Prostate gland (tissue), 2 donors: ENCODE measurements at places on chromosomes 5 and 9.

- DNase-seq = no peak
These were observed 133.1 kb downstream of the MACIR start for GRCh38 chr5:103391659-103392058.

GRCh38 chr5:17604951-17605350 lies 968 bp downstream of the TAF11L11 start:
- no peak for DNase-seq

GRCh38 chr9:99092643-99093491 lies 12.0 kb upstream of the TGFBR1 start:
- no peak for DNase-seq

DNA sequence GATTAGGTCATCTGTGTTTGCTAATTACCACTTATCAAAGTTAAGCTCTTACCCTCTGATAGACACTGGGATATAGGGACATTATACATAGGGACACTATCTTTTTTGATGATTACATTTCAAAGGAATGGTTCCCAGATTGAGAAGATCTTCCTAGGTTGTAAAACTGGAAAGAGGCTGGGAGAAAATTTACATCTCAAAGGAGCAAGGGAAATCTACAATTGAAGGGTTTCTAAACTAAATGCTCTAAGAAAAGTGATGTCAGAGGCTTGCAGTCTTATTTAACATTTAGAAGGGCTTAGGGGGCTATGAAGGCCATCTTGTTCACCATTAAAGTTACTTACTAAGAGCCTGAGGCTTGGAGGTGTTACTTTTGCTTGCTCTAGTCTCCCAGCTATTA lies 242.8 kb downstream of the PRR16 start:
- no peak for DNase-seq

DNA sequence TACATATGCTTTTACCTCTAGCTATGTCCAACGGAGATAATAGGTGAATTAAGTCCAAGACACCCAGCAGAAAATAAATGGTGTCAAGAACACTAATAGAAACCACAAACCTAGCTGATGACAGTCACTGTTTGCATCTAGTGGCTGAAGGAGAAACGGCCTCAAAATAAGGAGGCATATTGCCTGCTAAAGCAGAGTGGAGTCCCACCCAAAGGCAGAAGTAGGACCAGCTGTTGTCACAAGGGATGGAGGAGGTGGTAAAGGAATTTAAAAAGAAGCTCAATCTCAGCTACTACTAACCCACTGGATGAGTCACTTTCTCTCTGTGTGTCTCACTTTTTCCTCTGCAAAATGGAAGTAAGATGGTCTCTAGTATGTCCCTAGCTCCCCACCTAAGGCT lies 224.3 kb downstream of the GRIA1 start:
- DNase-seq = no peak

DNA sequence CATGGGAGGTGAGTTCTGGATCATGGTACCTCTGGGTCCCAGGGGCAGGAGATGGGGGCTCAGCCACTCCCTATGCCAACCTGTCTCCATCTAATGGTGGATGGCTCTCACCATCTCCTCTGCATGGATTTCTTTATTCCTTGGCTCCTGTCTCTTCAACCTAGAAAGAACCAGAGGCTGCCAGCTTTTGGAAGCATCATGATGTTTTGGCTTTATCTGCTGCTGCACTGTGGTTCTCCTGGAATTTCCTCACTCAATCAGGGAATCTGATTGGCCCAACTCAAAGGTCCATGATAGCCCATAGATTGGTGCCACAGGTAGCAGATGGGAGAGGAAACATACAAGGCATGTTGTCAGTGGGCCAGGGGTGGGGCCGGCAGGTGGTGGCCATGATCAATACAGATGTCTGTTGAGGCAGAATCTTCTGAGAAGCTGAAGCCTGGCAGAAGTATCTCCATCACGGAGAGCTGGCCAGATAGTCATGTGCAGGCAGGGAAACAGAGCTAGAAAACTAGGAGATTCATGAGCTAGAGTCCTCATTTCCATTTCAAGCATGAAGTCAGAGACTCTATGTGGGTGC lies 158.2 kb downstream of the MACROH2A1 start:
- DNase-seq = no peak

- no peak for DNase-seq
These were observed 8.8 kb downstream of the PRXL2C start for GRCh38 chr9:96646081-96646991.

- no peak for DNase-seq
These were observed 22.8 kb upstream of the AHRR start for GRCh38 chr5:298737-299125.

DNA sequence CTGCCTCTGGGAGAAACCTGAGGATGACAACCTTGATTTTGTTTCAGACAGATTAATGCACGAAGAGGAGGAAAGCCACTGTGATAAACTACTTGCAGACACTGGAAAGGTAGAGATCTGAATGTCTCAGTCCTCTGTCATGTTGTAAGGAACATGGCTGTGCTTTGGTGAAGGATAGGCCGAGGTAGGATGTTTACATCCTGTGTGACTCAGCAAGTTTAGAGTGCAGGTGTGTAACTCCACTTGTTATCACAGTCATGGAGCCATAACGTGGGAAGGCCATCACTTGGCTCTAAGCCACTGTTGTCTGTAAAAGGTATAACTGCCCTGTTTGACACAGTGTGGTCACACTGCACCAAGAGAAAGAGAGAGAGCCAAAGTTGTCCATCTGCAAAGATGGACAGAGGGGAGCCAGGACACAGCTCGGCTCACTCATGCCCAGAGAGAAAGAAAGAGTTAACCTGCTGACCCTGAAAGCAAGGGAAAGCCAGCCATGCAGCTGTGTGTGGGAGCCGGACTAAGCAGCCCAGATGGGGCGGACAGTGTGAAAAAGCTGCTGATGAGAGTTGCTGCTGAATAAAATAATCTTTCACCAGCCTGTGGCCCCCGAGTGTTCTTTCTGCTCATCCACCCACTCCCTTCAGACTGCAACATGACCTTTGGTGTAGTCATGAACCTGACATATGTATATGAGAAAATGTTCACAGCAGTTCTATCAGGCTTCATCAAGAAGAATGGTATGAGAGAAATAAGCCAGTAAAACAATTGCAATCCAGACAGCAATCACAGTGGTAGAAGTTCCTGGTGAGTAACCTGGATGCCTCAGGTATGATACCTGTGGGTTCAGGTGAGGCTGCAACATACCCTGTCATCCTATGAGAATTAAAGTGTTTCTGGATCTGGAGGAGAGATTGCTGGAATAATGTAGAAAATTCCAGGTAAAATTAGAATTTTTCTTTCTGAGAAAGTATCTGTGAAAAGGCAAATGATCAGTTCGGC lies 115.9 kb downstream of the TARS1 start:
- no peak for DNase-seq

DNA sequence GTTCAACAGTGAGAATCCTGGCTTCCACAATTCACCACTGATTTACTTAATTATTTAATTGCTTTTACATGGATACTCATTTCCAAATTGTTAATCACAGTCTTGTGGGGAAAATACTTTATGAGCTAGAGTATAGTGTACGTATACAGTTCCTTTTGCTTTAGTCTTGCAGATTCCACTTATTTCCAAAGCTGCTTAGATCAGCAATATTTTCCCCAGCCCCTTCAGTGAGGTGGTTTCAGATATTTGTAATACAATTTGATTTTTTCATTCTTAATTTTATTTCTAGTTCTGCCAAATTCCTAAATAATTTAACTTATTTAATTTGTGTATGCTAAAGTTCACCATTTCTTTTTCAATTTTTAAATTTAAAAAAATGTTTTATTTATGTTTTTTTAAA lies 40.3 kb upstream of the GABRA6 start:
- DNase-seq = no peak

GRCh38 chr5:22710660-22711059 lies 142.5 kb downstream of the CDH12 start:
- DNase-seq = no peak

DNA sequence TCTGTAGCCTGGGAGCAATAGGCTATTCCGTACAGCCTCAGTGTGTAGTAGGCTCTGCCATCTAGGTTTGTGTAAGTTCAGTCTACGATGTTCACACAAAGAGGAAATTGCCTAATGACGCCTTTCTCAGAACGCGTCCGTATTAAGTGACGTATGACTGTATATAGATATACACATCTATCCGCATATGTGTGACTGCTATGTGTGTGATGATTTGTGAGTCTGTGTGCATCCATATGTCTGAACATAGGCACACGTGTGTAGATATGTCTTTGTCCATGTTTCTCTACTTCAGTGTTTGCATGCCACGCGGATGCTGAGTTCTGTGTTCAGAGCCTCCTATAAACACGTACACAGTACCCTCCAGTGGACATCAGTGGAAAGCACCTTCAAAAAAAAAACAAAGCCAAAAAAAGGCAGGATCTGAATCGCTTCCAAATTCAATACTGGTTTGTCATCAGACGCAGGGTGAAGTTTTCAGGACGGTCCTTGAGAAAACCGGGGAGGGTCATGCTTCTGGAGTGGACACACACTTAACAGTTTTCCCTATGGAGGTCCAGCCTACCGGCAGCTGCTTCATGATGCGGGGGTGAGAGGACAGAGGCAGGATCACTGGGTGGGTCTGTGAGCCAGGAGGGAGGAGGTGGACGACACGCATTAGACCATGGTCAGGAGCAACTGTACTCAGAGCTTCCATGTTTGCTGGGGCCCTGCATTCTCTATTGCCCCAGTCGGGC lies 29.5 kb upstream of the ALDH1B1 start:
- peak; percentile 41 for DNase-seq

DNA sequence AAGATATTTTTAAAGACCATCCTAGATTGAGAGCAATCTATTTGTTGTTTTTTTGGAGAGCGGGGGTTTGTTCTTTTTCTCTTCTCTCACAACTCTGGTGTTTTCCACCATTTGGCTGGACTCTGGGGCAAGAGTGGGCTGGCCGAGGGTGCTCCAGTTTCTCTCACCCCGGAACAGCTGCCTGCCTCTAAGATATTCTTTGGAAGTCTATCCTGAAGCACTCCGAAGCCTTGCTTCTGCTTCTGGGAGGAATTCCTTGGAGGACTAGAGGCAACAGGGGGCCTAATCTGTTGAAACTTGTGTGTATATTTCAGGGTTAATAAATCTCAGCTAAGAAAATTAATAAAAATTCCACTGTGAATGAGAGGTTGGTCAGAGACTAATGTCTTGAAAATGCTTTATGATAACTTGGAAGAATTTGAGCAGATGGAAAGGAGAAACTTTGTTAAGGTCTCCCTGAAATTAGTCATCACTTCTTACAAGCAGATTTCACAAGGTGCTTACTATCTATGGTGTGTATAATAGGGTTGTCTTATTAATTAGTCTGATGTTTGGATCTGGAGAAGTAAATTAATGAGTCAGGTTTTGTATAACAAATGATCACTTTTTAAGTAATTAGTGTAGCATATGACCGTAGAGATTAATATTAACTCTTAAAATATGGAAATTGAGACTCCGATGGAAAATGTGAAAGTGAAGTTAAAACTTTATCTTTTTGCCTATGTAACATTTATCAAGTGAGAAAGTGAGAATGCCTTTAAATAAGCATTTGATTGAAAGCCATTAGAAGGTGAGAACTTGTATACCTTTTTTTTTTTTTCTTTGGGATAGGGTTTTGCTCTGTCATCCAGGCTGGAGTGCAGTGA lies 4.0 kb downstream of the MAN2A1 start:
- DNase-seq = no peak

DNA sequence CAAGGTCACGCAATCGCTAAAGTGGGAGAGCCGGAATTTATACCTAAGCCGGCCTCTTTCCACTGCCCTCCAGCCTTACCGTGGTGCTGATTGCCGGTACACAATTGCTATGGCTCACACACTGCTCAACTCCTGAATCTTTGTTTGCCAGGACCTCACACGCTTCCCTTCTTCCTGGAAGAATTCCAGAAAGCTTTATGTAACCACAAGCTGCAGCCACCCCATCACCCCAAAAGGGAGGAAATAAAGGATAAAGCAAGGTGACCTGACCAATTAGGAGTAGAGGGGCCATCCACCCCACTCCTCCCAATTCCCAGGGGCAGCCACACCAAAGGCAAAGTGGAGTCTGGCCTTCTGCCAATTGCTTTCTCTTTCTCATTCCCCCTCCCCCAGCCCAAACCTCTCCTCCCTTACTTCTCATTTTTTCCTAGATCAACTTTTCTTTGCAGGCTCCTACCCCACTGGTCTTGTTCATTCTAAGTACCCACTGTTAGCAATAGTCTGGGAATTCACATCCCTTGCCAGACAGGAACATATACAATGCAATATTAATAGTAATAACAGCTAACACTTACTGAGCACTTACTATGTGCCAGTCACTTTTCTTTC lies 18.0 kb upstream of the CDC23 start:
- DNase-seq = no peak

DNA sequence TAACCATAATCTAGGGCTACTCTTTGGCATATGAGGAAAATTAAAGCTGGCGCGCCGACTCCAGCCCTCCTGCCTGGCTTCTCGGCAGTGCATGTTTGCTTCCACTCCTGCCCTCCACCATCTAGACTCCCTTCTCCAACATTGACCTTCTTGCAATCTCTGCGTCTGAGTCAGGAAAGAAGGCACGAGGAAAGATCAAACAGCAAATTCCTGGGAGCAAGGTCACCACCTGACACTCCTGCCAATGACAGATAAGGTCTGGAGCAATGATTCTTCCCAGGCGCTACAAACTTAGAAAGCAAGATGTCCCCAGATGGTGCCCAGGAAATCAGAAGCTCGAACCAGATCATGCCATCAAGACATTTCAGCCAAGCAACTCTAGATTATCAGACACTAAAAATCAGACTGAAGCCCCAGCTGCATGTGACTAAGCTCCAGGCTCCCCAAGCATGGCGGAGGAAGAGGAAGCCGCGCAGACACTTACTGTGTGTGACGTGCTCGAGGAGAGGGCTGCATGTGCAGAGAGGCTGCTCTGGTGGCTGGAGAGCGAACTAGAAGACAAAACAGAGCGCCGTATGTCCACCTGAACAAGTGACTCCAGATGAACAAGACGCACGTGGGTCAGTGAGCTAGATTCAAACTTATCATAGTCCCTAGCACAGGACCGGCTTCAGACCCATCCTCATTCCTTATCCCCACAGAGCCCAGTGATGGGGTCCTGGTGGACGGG lies 115.3 kb downstream of the UBE2R2 start:
- no peak for DNase-seq

GRCh38 chr5:57435701-57436134 lies 46.9 kb downstream of the ACTBL2 start:
- DNase-seq = no peak

GRCh38 chr9:130303613-130304055 lies 38.1 kb downstream of the HMCN2 start:
- no peak for DNase-seq

- DNase-seq = no peak
These were observed 166.0 kb downstream of the SPATA31D1 start for GRCh38 chr9:82154573-82154972.
